Common myeloid progenitor, CD34-positive (primary cell): ENCODE measurements at places on chromosomes 7 and 10.

DNA sequence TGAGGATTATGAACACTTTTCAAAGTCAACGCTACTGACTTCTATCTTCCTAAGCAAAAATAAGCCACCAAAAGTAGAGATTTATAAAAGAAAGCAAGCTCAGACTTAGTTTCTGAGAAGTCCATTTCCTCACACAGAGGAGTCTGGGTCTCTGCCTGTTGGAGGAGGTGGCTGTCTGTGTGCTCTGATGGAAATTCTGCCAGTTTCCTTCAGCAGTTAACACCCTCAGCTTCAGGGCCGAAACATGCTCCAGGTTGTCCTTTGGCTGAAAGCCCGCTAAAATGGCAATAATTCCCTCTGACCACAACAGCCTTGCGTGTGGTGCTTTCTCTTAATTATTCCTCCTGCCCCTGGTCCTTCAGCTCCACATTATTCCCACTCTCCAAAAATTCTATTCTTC lies 127.8 kb upstream of the LAMB4 start:
- no peak for DNase-seq

DNA sequence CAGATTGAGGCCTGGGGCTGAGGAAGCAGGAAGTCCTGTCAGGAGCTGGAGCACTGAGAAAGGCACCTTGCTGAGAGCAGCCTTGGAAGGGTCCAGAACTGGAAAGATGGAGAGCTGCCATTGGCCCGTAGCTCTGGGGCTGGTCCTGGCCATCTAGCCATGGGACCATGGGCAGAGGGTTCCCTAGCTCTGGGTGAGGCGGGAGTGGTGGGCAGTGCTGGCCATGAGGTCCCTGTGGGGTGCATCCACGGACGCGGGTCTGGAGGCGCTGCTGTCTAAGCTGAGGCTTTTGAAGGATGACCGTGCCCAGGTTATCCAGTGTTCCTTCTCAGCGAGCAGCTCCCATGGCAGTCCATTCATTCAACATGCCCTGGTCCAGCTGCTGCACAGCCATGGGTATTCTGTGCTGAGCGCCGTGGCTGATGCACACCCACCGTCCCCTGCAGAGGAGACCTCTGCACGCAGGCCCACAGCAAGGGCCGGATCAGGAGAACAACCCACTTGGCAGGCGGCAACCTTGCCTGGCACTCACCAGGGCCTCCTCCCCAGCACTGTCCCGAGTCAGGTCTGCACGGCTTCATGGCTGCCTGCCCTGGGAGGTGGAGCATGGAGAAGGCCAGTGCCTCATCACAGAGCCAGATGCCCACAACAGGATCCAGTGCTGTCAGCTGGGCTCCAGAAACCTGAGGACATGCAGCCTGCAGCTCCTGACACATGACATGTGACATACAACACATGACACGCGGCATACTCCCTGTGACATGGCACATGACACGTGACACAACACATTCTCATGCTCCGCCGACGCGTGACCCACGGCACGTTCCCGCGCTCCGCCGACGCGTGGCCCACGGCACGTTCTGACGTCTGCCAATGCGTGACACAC lies 121.9 kb downstream of the INPP5A start:
- DNase-seq: no peak

DNA sequence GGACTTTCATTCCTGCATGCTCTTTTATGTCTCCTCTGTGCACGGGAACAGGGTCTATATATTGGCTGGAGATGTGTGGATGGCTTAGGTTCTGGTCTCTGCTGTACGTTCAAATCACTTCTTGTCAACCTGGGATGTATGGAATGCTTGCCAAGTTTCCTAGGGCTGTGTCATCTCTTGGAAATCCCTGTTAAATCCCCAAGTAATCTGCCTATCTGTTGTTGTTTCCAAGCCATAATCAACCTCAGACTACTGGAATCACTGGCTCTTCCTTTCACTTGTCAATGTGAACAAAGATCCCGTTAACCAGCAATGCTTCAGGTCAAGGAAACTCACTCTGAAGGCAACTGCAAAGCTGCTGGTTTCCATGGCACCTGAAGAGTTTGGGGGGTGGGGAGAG lies 93.3 kb upstream of the FAM171A1 start:
- no peak for DNase-seq

- no peak for DNase-seq
Observed at GRCh38 chr10:112732277-112732921, 217.6 kb upstream of the TCF7L2 start.

- peak; percentile 85 for DNase-seq
Observed at GRCh38 chr7:32892521-32893206, 1.1 kb upstream of the KBTBD2 start.
